Spleen (tissue), 13 donors: ENCODE measurements at places on chromosomes 5 and 9. TPM values are rescaled to one million over a fixed set of nuclear protein-coding genes. Genes with fewer than 3 reads are reported as not detected.

The OR1K1 gene
- total RNA-seq = not detected

The EGFL7 gene
- total RNA-seq = 196 TPM

The ELAVL2 gene
- total RNA-seq = not detected

The MPDZ gene
- total RNA-seq = 24.1 TPM

The LHFPL2 gene
- total RNA-seq = 9.0 TPM

The SPOCK1 gene
- 7.1 TPM for total RNA-seq

The AIF1L gene
- 215 TPM for total RNA-seq

The DYNC2I2 gene
- total RNA-seq = 22.7 TPM

The PCDHB16 gene
- total RNA-seq = 2.1 TPM

The STPG3 gene
- not detected for total RNA-seq

The PCAT7 gene
- not detected for total RNA-seq

The CCL21 gene
- 81.8 TPM for total RNA-seq

The PAEP gene
- not detected for total RNA-seq

The ORM2 gene
- not detected for total RNA-seq

The CDKN2B-AS1 gene
- 3.1 TPM for total RNA-seq

The PCDHGA12 gene
- total RNA-seq = 4.3 TPM

The CCDC192 gene
- not detected for total RNA-seq

The FOXE1 gene
- total RNA-seq = not detected

The CFAP157 gene
- not detected for total RNA-seq

The SET gene
- 196 TPM for total RNA-seq

The CETN3 gene
- total RNA-seq = 15.1 TPM

The ADGRV1 gene
- 0.46 TPM for total RNA-seq

The TAF1L gene
- 0.14 TPM for total RNA-seq

The CSNK1G3 gene
- 62.2 TPM for total RNA-seq

The HRH2 gene
- total RNA-seq = 14.6 TPM

The RAB3C gene
- 0.34 TPM for total RNA-seq

The CTNNA1 gene
- total RNA-seq = 179 TPM

The HTR1A gene
- not detected for total RNA-seq

The PRRX2 gene
- not detected for total RNA-seq
